ENCODE measurements at places on chromosomes 12 and 14.

GRCh38 chr12:43826681-43827080 is 9.2 kb upstream of the TMEM117 start:
- no peak for DNase-seq

GRCh38 chr12:89319606-89320005 is 32.7 kb downstream of the DUSP6 start:
- no peak for DNase-seq

GRCh38 chr12:24697769-24698168 is 251.1 kb downstream of the BCAT1 start:
- no peak for DNase-seq

- DNase-seq: no peak
These were observed 75.4 kb downstream of the CCDC92 start for GRCh38 chr12:123897221-123897620.

- DNase-seq: no peak
These were observed 67.0 kb upstream of the ATF1 start for GRCh38 chr12:50696931-50697330.

- DNase-seq: peak; percentile 65
These were observed 9.0 kb upstream of the OR6J1 start for GRCh38 chr14:22653012-22653621.

- no peak for DNase-seq
These were observed 6.0 kb upstream of the CEBPE start for GRCh38 chr14:23125011-23125410.

DNA sequence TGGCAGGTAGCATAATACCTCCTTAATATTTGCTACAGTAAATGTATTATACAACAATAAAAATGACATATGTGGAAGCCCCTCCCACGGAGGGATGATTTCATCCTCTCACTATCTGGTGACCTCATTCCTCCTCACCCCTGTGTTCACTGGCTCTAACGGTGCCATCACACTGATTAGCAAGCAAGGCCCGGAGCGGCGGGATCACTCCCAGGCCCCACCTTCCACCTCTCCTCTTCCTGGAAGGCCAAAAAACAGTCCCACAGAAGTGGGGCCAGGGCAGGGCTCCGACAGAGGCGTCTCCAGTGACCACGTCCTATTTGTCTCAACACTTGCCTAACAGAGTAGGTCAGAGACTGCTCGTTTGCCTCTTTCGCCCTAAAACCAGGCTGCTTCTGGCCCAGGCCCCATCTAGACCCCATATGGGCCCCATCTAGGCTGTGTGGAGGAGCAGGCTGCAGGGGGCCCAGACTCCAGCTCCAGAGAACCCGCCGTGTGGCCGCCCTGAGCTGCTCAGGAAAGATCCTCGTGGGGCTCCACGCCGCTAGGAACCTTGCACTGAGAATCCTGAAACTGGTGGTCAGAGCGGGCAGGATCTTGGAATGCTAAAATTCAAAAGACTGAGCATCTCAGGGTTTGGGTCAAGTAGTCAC is 3.7 kb downstream of the SELPLG start:
- no peak for DNase-seq

- no peak for DNase-seq
These were observed 1.1 kb downstream of the GALNT16 start for GRCh38 chr14:69260861-69261564.

DNA sequence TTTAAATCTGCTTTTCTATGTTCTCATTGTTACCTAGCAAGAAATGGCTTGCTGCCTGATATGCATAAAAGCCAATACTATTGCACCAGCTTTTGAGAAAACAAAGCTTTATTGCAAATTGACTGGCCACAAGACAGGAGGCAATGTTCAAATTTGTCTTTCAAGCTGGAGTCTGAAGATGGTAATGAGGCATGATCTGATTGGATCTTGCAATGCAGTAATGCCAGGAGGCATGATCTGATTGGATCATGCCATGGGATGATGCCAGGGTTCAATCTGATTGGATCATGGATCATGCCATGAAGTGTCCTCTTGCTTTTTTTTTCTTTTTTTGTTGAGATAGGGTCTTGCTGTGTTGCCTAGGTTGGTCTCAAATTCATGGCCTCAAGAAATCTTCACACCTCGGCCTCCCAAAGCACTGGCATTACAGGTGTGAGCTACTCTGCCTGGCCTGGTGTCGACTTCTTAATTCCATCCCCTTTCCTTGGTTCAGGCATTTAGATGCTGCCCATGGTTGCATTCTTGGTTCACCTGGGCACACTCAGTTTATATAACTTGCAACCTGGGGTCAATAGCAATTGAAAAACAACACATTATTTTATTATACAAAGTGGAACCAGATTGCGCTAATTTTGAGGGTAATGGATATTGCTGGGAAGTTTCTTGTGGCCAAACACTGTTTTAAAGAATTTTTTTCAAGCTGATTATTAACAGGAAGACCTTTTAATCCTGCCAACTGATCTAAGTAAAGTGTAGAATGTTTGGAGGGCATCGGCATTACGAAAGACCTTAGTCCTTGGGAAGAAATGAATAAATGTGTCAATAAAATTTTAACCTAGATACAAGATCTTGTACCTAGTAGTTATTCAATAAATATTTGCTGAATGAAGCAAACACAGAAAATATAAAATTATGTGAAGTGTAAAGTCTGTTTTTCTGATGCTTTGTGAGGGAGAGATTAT is 38.8 kb downstream of the HSD17B6 start:
- no peak for DNase-seq

DNA sequence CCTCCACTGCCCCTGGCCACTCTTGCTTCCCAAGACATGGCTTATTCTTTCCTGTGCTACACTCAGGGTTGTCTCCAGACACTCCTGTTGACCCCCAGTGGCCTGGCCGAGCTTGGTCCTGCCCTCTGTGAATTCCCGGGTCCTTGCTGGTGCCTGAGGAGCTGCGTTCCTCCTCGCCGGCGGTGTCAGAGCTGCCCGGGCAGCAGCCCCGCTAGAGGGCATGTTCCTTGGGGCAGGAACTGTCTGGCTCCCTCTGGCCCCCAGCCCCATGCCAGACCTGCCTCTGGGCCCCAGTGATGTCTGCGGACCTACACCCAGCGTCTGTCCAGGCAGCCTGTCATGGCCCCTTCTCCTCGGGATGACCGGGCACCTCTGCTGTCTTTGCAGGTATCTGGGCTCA is 68.4 kb downstream of the AACS start:
- no peak for DNase-seq

GRCh38 chr12:14619741-14620501 is 52.2 kb upstream of the PLBD1 start:
- DNase-seq: no peak

GRCh38 chr12:9868311-9868801 is 798 bp downstream of the CLEC2B start:
- DNase-seq: no peak

DNA sequence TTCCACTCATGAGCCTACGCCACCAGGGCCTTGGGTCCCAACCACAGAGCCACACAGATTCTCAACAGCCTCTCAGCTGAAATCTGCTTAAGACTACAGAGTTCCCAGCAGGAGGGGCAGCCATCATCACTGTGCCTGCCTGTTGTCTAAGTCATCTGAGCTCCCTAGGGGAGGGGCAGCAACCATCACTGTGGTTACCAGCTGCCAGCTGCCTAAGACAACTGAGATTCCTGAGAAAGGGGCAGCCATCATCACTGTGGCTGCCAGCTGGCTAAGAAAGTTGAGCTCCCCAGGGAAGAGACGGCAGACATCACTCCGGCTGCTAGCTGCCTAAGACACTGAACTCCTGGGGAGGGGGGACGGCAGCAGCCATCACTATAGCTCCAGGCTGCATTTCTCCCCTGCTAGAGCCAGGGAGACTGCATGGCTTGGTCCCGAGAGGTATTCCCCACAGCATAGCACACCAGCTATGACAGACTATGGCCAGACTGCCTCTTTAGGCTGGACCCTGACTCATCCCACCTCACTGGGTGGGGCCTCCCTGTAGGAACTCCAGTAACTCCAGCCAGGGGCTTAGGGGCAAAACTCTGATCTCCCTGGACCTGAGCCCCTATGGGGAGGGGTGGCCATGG is 37.2 kb upstream of the C14orf132 start:
- no peak for DNase-seq

DNA sequence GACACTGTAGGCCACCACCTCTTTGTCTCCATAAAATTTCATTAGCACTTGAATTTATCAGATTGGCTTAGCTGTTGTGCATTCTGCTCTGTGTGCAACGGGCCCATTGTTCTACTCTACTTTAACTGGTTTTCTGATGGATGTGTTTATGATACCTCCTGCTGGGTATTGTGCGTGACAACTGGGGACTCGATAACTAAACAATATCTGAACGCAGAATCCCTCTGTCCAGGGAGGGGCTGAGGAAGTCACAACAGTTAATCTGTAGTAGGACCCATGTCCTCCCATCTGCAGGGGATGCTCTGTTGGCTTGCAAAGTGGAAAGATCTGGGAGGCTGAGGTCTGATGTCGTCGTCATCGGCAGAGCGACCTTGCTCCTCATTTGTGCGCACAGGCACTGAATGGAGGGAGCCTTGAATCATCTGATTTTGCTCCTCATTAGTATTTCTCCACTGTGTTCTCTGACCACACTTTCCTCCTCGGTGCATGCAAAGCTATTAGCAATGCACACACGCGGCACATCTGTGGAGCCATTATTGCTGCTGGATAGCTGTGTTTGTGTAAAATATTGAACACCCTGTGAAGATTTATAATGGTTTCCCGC is 422.5 kb downstream of the NRXN3 start:
- no peak for DNase-seq

GRCh38 chr12:50614167-50614759 is 109.5 kb downstream of the DIP2B start:
- DNase-seq: no peak

DNA sequence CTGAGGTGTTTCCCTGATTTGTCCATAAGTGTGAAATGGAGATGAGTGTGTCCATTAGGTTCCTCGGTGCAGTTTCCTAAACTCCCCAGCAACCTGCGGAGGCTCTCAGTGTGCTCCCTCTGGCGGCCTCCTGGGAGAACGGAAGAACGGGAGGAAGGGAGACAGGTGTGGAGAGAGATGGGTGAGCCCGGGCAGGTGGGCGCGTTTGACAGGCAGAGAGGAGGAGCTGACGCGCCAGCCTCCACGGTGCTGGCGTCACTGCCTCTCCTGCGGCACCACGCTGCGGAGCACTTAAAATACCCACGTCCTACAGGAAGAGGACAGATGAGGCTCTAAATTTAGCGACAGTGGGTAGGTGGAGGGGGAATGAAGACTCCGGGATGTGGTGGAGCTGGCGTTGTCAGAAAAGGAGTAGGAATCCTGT is 26.8 kb upstream of the PEX5 start:
- DNase-seq: peak; percentile 52

GRCh38 chr14:99183311-99183710 is 88.7 kb downstream of the BCL11B start:
- no peak for DNase-seq

DNA sequence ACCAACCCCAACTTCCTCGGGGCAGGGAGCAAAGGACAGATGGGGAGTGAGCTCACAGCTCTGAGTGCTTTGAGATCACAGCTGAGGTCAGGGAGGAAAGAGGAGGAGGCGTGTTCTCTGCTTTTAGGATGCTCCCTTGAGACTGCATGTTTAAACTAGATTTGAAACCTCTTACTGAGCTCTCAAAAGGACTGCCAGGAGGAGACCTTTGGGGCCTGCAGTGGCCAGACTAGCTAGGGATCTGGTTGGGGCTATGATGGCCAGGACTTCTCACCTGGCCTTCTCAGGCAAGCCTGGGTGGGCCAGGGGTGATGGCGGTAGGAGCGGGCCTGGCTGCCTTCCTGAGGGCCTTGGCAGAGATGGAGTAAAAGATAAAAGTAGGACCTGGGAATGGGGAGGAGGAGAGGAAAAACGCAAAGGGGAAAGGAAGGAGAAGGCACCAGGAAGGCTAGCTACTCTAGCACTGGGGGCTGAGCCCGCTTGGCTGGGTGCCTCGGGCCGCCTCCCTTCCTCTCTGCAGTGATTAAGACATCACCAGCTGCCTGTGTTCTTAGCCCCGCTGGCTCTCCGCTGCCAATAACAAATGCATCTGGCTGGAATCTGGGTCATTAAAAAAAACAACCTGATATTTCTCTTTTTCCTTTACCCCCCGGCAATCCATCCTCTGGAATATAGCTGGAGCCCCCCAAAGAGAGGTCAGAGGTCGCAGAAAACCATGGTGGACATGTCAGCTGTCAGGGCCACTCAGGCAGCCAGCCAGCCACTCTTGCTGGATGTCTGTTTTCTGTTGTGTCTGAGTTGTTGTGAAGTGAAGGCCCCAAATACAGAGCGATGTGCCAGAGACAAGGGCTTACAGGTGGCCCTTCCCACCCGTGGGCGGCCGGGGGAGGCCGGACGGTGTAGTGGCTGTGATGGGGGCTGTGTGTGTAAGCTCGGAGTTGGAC is 141.3 kb downstream of the TSPAN9 start:
- DNase-seq: peak; percentile 70

DNA sequence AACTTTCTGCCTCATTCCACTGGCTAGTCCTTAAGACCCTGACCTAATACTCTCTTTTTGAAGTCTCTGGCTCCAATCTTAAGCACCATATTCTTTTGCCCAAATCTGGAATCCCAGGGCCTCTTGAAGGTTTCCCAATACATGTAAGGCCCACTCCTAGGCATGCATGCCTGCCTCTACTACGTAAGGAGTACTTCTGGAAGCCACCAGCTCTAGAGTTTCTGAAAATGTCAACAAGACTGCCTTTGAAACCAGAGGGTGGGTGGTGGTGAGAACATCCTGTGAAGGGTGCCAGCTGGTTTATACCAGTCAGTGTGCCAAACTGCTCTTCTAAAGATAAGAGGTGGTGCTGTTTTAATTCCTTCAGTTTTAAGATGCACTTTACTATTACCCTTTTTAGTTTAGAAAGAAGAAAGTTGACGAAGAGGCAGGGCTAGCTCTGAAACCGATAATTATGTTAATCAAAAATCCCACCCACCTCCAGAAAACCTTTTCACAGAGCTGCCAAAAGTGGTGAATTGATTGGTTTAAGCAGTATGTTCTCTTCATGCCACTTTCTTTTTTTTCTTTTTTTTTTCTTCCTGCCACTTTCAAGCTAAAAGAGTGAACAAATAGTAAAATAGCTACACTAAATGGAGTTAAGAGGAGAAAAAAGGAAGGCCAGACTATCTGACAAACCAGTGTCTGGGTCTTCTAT is 8.7 kb upstream of the WDR89 start:
- no peak for DNase-seq

- peak; percentile 75 for DNase-seq
These were observed 85.1 kb downstream of the DERA start for GRCh38 chr12:15996254-15996653.

DNA sequence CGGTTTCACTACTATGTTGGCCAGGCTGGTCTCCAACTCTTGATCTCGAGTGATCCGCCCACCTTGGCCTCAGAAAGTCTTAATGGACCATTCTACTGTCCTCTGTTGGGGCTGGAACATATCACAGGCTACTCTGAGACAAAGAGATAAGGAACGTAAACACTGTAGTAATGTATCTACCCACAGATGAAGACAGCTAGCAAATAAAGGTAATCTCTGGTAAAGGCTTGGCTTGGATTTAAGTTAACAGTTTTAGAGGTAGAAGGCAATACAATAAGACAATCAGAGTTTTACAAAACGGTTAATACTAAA is 44.6 kb upstream of the ISM2 start:
- DNase-seq: no peak

DNA sequence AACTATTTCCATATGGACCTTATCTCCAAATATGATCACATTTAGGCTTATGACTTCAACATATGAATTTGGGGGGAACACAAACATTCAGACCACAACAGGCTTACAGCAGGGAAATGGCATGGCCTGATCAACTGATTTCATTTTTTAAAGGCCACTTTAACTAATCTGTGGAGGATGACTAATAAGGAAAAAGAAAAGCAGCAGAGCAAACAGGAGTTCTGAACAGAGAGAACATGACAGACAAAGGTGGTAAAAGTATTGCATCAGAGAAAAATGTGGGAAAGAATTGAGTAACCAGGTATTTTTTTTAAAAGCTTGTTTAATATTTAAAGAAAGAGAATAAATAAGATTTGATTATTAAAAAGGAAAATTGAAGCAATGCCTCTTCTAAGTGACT is 366.1 kb upstream of the TMPO start:
- DNase-seq: no peak
